ENCODE measurements at places on chromosomes 5 and 9. TPM values are rescaled to one million over a fixed set of nuclear protein-coding genes. Genes with fewer than 3 reads are reported as not detected.

- no peak overlapping the region for H3K27ac ChIP-seq
- no peaks in the 10 kb centered on the region for H3K27me3 ChIP-seq
- no peak for DNase-seq
- no peaks in the 10 kb centered on the region for H3K36me3 ChIP-seq
- H3K4me1 ChIP-seq = no peaks in the 10 kb centered on the region
Observed at GRCh38 chr9:106639873-106640568, 222.9 kb upstream of the ZNF462 start.

- H3K36me3 ChIP-seq = no peaks in the 10 kb centered on the region
- DNase-seq = no peak
- peaks cover 6% of the 10 kb centered on the region for H3K27me3 ChIP-seq
- H3K4me3 ChIP-seq = no peak overlapping the region
Observed at GRCh38 chr9:136979769-136980587, 2.7 kb downstream of the PTGDS start.

- H3K36me3 ChIP-seq = no peaks in the 10 kb centered on the region
- H3K27me3 ChIP-seq = no peaks in the 10 kb centered on the region
- DNase-seq = no peak
- no peak overlapping the region for H3K4me3 ChIP-seq
- peaks cover 4% of the 10 kb centered on the region for H3K4me1 ChIP-seq
Observed at GRCh38 chr5:108280248-108280647, 101.7 kb downstream of the FBXL17 start.

DNA sequence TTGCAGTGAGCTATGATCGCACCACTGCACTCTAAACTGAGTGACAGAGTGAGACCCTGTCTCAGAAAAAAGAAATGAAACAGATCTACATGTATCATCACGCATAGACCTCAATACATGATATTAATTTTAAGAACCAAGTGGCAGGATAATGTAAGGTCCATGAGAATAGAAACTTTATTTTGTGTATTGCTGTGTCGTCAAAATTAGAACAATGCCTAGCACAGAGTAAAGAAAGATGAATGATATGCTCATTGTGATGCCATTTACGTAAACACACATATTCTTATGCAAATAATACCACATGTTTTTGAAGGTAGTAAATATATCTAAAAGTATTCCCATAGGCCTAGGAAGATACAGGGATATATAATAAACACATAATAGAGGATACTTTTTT, 3.6 kb upstream of the UIMC1 start:
- H3K4me1 ChIP-seq = peaks cover 9% of the 10 kb centered on the region
- no peak overlapping the region for H3K27ac ChIP-seq
- H3K4me3 ChIP-seq = no peak overlapping the region
- no peaks in the 10 kb centered on the region for H3K27me3 ChIP-seq
- no peak for DNase-seq

ZNF300 gene
- total RNA-seq = 0.39 TPM

- DNase-seq = no peak
- no peak overlapping the region for H3K4me3 ChIP-seq
- no peaks in the 10 kb centered on the region for H3K27me3 ChIP-seq
- H3K27ac ChIP-seq = no peak overlapping the region
- H3K36me3 ChIP-seq = no peaks in the 10 kb centered on the region
Observed at GRCh38 chr5:89450149-89450538, 567.2 kb upstream of the MEF2C start.

- H3K4me1 ChIP-seq = peaks cover 17% of the 10 kb centered on the region
- peak overlapping the region; percentile 69 for H3K4me3 ChIP-seq
- no peak overlapping the region for H3K27ac ChIP-seq
- DNase-seq = no peak
- no peaks in the 10 kb centered on the region for H3K36me3 ChIP-seq
Observed at GRCh38 chr9:77453825-77454647, 194.1 kb downstream of the GNA14 start.

DNA sequence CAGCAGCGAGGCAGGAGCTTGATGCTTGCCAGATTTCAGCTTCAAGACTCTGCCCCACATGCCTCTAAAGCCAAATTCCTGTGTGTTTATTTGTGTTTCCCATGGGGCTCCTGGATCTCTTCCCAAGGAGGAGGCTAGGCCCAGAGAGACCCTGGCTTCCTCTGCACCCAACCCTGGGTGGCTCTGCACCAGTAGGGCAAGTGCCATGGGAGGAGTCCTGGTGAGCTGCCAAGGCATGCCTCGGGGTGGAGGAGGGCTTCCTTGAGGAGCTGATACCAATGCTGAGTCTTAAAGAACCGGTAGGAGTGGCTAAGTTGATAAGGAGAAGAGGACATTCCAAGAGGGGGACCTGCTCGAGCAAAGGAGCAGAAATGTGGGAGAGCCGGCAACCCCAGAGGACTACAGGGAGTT, 6.8 kb upstream of the TIFAB start:
- H3K36me3 ChIP-seq = no peaks in the 10 kb centered on the region
- DNase-seq = no peak
- H3K4me3 ChIP-seq = no peak overlapping the region
- no peaks in the 10 kb centered on the region for H3K4me1 ChIP-seq

ADGRD2 gene
- total RNA-seq = not detected

GRCh38 chr9:78189001-78189400, 46.9 kb upstream of the CEP78 start:
- no peaks in the 10 kb centered on the region for H3K4me1 ChIP-seq
- H3K4me3 ChIP-seq = no peak overlapping the region
- H3K36me3 ChIP-seq = no peaks in the 10 kb centered on the region
- H3K27me3 ChIP-seq = peaks cover 17% of the 10 kb centered on the region
- DNase-seq = no peak

GRCh38 chr9:129880654-129881546, 45.6 kb downstream of the USP20 start:
- H3K27me3 ChIP-seq = no peaks in the 10 kb centered on the region
- H3K27ac ChIP-seq = no peak overlapping the region
- no peak overlapping the region for H3K4me3 ChIP-seq
- peaks cover 8% of the 10 kb centered on the region for H3K4me1 ChIP-seq
- no peak for DNase-seq

DNA sequence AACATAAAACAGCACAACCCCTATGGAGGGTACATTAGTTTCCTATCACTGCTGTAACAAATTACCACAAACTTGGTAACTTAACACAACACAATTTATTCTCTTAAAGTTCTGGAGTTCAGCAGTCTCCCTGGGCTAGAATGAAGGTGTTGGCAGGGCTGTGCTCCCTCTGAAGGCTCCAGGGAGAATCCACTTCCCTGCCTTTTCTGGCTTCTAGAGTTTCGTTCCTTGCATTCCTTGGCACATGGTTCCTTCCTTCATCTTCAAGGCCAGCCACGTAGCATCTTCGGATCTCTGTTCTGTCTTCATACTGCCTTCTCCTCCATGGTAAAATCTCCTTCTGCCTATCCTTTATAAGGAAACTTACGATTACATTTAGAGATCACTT, 25.0 kb upstream of the GSN start:
- no peaks in the 10 kb centered on the region for H3K36me3 ChIP-seq
- no peaks in the 10 kb centered on the region for H3K27me3 ChIP-seq
- no peak overlapping the region for H3K4me3 ChIP-seq
- no peak overlapping the region for H3K27ac ChIP-seq
- no peaks in the 10 kb centered on the region for H3K4me1 ChIP-seq

GRCh38 chr9:14722391-14723035, at the start of gene CER1:
TSS of gene CER1 (minus strand) at chr9:14722733. CDS start at chr9:14722672, 61 bp downstream.
- no peak within 1 kb of the TSS for H3K4me3 ChIP-seq
- no peak within 1 kb of the TSS for H3K27ac ChIP-seq
- DNase-seq = no peak
- H3K4me1 ChIP-seq = no peaks in the 10 kb centered on the region
- H3K27me3 ChIP-seq = peaks cover 3% of the 10 kb centered on the region

DNA sequence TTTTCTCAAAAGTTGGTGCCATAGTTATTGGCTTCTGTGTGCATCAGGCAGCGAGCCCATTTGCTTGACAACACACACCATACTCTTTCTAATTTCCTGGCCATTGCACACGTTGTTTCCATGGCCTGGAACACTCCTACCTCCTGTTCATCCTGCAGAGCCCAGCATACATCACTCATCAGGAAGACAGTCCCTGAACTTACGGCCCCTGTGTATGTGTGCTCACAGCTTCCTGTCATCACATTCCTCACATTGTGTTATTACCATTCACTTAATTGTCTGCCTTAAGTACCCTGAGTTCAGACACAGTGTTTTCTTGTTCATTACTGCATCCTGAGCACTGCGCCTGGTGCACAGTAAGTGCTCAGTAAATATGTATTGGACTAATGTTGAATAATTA, 355.9 kb downstream of the PRELID2 start:
- no peak overlapping the region for H3K27ac ChIP-seq
- DNase-seq = no peak
- no peaks in the 10 kb centered on the region for H3K36me3 ChIP-seq
- no peaks in the 10 kb centered on the region for H3K27me3 ChIP-seq

DNA sequence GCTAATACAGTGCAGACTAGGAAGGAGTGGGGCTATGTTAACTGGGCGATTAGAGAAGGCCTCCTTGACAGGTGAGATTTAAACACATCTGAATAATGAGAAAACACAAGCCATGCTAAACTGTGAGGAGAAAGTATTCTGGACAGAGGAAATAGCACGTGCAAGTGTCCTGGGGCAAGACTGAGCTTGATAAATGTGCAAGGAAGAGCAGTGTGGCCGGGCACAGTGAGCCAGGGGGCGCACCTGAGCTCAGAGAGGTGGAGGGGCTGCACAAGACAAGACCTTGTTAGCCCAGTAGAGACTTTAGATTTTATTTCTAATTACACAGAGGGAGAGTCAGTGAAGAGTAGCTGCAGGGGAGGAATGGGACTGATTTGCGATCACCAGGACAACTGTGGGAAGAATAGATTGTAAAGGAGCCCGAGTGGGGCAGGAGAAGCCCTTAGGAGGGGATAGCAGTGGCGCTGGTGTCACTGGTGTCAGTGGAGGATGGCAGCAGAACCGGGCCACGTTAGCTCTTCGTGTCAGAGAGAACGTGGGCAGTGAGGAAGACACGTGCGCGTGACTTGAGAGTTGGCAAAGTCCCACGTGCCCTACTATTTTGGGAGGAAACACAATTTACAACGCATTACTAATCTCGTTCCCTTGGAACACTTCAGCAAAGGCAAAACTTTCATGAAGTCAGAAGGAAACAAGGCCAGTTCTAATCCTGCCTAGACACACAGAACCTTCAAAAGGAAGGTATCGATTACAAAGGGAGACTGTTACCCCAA, 17.9 kb upstream of the C5orf47 start:
- no peaks in the 10 kb centered on the region for H3K36me3 ChIP-seq
- no peak for DNase-seq
- H3K27ac ChIP-seq = no peak overlapping the region

IL5 gene
- total RNA-seq = 113 TPM

GRCh38 chr9:134896834-134897583, 16.4 kb downstream of the FCN2 start:
- no peak for DNase-seq
- H3K4me1 ChIP-seq = no peaks in the 10 kb centered on the region
- no peaks in the 10 kb centered on the region for H3K36me3 ChIP-seq
- no peak overlapping the region for H3K27ac ChIP-seq

DNA sequence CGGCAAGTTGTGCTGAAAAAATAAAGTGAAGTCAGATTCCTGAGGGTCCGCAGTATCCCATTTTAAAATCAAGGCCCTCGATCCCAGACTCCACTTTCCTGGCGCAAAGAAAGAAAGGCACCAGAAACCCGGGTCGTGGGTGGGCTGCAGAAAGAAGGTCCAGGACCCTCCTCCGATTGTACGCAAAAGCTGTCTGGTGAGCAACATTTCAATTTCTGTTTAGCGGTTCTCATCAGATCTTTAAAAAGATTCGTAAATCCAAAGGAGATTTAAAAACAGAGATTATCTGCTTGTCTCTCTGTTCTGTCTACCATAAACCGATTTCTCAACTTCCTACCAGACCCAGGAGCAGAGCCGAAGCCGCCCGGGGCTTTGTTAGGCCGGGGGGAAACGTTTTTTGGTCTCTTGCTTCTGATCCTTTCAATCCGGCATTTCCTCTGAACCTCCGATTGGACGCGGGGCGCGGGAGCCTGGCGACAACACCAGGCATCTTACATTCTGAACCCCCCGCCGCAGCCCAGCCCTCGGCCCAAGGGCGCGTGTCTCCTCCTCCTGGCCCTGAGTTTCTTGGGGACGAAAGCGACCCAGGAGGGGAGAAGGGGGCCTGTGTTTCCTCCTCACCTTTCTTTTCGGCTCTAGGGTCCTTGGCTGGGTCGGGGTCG, 746 bp downstream of the NKX2-5 start:
- H3K4me1 ChIP-seq = peaks cover 9% of the 10 kb centered on the region
- no peak for DNase-seq
- no peak overlapping the region for H3K4me3 ChIP-seq
- H3K27ac ChIP-seq = no peak overlapping the region

PRELID1 gene
- 223 TPM for total RNA-seq

NIPAL4 gene
- 2.1 TPM for total RNA-seq

IL3 gene
- total RNA-seq = 140 TPM

- H3K4me3 ChIP-seq = no peak overlapping the region
- H3K36me3 ChIP-seq = no peaks in the 10 kb centered on the region
Observed at GRCh38 chr5:146041180-146041789, 64.1 kb downstream of the PLAC8L1 start.

BDP1 gene
- 36.9 TPM for total RNA-seq

GRCh38 chr9:27386571-27387091, 89.7 kb upstream of the EQTN start:
- no peak overlapping the region for H3K4me3 ChIP-seq
- peaks cover 21% of the 10 kb centered on the region for H3K27me3 ChIP-seq
- H3K4me1 ChIP-seq = no peaks in the 10 kb centered on the region
- no peak overlapping the region for H3K27ac ChIP-seq

DNA sequence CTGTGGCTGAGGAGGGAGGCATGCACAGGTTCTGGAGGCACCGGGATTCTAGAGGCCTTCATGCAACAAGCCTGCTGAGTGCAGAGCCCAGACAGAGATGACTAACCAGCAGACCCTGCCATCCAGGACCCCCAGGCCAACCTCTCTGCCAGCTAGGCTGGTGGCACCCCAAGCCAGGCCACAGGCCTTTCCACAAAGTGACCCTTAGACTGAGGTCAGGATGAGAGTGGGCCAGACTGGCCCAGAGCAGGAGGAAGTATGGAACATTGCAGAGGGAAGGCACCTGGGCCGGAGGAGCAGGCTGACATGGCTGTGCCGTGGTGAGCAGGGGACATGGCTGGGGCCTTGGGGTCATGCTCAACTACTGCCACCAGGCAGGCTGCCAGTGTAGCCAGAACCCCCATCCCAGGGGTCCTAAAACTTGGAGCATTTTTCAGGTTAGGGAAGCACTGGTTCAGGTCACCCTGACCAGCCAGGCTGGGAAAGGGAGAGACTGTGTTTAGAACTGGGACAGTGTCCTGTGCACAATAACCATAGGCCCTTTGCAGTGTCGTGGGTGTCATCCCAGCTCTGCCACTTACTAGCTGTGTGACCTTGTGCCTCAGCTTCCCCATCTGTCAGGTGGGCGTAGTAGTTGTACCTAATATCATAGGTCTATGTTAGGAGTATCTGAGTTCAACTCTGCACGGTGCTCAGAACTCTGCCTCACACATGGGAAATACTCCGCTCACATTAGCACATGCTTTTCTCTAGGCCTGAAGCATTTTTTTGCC, 17.3 kb downstream of the TCF7 start:
- DNase-seq = no peak
- peaks cover 58% of the 10 kb centered on the region for H3K4me1 ChIP-seq
- H3K27ac ChIP-seq = peak overlapping the region; percentile 79
- peak overlapping the region; percentile 27 for H3K4me3 ChIP-seq

PSAT1 gene
- total RNA-seq = 67.6 TPM
